Activated naive CD8-positive, alpha-beta T cell treated with anti-CD3 and anti-CD28 coated beads, Interleukin-2, amount 50 U/mL, for 16 hours (primary cell): ENCODE measurements at places on chromosomes 16 and 17.

GRCh38 chr17:77555121-77555591 lies 403.3 kb upstream of the TNRC6C start:
- DNase-seq: no peak

GRCh38 chr17:19569785-19570543 lies 36.3 kb downstream of the SLC47A1 start:
- no peak for DNase-seq

- DNase-seq: no peak
These were observed 663 bp downstream of the CYB5D1 start for GRCh38 chr17:7858522-7858810.

GRCh38 chr17:17367931-17368330 lies 64.8 kb downstream of the NT5M start:
- no peak for DNase-seq

DNA sequence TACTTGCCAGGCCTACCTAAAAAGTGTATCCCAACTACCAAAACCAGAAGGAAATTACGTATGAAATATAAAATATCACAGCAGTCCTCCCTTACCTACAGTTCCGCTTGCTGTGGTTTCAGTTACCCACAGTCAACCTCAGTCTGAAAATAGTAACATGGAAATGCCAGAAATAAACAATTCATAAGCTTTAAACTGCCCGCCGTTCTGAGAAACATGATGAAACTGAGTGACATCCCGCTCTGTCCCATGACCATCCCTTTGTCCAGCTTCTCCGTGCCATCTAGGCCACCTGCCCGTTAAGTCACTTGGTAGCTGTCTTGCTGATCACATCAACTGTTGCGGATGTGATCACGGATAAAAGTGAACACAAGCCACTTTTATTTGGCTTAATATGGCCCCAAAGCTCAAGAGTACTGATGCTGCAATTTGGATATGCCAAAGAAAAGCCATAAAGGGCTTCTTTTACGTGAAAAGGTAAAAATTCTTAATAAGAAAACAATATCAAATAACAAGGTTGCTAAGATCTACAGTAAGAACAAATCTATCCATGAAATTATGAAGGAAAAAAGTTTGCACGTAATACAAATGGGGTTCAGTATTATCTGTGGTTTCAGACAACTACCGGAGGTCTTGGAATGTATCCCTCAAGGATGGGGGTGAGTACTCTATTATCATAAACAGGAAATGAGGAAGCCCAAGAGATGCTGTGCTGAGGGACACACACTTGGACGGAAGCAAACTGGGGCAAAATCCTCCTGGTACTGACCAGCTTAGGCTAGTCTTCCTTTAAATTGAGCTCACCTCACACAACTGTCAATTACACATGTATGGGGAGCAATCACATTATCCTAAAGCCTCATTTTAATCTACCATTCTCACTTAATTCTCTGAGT lies 8.2 kb downstream of the USP22 start:
- DNase-seq: no peak

DNA sequence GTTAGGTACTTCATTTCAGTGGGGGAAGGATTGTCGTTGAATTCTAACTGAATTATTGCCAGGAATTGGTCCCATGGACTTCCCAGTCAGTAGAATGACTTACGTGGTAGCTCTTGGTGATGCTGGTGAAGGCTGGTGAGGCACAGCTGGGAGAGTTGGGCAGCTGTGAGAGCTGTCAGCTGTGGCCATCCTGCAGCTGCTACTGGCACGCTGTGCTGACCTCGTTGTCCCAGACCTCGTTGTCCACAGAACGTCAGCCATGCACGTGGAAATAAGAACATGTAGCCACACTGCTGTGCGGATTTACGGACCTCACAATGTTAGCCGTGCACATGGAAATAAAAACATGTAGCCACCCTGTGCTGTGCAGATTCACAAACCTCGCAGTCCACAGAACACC lies 102.3 kb downstream of the NPIPB11 start:
- DNase-seq: no peak

- DNase-seq: no peak
These were observed 7.4 kb downstream of the HS3ST3A1 start for GRCh38 chr17:13594310-13594709.
